ENCODE measurements at places on chromosomes 16 and 17.

GRCh38 chr16:68246121-68246520 lies 948 bp downstream of the PLA2G15 start:
- no peak for DNase-seq

DNA sequence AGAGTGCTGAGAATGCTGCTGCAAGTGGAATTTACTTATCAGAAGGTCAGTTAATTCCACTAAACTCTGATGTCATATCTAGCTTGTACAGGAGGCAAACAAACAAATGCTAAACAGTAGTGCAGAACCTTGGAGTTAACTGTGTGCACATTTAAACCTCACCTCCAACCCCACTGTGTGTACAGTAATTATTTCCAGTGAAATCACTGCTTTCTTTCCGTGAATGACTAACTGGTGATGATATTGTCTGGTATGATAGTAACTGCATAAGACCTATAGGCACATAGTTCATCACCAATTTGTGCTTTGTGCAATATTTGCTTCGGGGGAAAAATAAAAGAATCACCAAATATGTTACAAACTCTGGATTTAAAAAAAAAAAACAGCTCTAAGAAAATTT lies 492.5 kb upstream of the HSBP1 start:
- no peak for DNase-seq

DNA sequence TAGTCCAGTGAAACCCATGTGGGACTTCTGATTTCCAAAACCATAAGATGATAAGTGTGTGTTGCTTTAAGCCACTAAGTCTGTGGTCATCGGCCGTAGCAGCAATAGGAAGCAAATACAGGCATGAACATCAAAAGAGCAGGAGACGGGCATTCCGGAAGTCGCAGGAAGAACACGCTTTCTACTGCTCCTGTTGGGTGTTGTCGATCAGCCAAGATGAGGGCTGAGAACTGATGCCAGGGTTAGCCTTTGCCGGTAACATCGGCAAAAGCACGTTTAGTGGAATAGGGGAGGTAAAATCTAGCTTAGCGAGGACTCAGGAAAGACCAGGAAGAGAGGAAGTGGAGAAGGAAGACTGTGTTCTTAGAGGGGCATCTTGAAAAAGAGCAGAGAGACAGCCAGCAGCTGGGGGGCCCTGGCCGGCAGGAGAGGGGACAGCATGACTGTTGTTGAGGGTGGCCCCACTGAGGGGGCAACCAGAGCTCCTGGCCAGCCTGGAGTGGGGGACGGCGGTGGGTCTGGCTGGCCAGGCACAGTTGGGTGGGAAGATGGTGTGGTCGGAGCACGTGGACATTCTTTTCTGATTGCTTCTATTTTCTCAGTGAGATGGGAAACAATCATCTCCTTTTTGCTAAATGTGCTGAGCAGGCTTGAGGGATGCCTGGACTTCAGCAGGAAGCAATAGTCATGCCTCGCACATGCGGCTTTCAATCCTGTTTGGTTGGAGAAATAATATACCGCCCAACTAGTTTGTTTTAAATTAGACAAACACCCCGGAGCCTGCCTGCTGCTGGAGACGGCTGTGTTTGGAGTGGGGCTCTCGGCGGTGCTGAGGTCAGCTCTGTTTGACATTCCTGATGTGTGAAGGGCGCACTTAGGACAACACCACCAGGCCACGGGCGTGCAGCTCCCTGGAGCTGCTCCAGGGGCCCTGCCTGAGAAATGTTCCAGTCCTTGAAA lies 109.9 kb downstream of the METRNL start:
- peak; percentile 59 for DNase-seq

GRCh38 chr16:78227855-78228254 lies 128.4 kb downstream of the WWOX start:
- no peak for DNase-seq

GRCh38 chr16:83143788-83144187 lies 517.0 kb downstream of the CDH13 start:
- peak; percentile 18 for DNase-seq

GRCh38 chr16:11179574-11179973 lies 76.4 kb downstream of the SOCS1 start:
- DNase-seq, result no peak

GRCh38 chr16:31467151-31467773 lies 4.7 kb upstream of the TGFB1I1 start:
- peak; percentile 73 for DNase-seq

DNA sequence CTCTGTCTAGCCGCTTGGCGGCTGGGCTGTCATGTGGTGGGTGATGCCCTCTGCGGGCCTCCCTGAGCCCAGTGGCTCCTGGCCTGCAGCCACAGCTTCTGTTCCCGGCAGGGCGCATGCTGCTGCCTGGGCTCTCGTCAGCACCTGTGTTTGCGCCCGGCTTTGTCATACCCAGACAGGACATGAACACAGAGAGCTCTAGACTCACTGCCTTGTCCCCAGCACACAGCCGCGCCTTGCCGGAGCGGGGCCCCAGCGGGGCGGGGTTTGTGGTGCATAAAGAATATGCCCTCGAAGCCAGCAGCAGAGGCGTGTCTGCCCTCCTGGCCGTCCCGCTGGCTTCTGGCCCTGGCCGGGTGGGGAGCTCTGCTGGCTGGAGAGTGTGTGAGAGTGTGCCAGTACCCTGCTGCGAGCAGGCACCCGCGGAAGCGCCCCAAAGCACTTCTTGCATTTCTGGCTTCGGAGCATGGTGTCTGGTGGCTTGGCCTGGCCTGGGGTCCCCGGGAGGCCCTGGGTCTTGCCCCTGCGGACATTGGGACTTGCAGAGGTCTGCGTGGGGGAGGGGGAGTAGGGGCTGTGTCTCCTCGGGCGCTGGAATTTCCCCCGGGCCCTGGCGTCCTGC lies 14.4 kb downstream of the ASPSCR1 start:
- DNase-seq, result peak; percentile 91

DNA sequence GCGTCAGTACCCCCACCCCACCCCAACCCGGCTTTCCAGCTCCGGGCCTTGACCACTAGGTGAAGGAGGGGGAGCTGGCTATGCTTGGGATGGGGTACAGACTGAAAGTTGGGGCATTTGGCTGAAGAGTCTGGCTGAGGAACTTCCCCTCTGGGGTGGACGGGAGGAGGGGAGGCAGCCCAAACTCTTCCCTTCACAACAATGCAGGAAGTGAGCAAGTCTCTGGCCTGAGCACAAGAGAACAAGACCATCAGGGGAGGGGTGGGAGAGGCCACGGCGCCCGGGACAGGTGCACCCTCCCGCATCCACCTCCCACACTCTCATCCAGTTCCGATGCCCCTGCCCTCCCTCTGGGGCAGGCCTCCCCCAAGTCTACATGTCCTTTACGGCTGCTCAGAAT lies 5.6 kb downstream of the USH1G start:
- no peak for DNase-seq

- DNase-seq, result no peak
Measured at GRCh38 chr17:32492264-32492589, 5.4 kb downstream of the CDK5R1 start.
